ENCODE measurements at places on chromosomes 16 and 17.

GRCh38 chr16:22007509-22008214, at the start of gene MOSMO:
TSS of gene MOSMO (plus strand) at chr16:22008111. CDS start at chr16:22008302, 191 bp downstream.
- DNase-seq: peak; percentile 53

DNA sequence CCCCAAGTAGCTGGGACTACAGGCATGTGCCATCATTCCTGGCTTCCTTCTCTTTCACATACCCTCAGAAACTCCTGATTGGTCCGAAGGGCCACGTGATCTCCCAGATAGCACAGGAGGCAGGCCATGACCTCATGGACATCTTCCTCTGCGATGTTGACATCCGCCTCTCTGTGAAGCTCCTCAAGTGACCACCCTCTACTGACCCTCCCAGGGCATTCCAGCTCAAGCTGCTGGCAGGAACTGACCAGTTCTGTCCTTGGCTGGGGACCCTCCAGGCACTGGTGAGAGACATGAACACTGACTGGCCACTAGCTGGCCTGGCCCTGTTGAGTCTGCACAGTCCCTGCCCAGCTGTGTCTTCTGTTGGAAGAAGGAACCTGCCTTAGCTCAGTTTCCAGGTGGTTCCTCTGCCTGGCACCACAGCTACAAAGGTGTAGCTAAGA, 5.6 kb downstream of the ERAL1 start:
- DNase-seq: no peak

DNA sequence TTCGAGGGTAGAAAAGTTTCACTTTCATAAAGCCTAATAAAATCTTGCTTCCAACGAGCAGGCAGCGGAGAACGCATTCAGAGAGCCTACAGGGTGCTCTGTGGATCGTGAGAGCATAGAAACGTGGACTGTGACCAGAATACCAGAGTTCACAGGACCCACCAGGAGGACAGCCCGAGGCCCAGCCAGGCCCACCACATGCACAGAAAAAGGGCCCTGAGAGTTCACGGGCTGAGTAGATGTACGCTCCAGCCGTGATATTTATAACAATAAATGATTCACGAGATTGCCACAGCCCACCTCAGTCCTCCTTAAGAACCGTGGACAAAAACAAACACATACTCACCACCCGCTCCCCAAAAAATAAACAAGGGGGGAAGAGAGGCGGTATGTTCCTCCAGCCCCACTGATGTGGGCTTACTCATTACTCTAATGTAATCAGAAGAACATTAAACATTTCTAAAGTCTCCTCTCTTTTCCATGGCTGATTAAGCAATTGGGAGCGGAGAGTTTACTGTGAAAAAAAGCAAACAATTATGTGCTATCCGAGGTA, 207.2 kb downstream of the C16orf78 start:
- DNase-seq: no peak

DNA sequence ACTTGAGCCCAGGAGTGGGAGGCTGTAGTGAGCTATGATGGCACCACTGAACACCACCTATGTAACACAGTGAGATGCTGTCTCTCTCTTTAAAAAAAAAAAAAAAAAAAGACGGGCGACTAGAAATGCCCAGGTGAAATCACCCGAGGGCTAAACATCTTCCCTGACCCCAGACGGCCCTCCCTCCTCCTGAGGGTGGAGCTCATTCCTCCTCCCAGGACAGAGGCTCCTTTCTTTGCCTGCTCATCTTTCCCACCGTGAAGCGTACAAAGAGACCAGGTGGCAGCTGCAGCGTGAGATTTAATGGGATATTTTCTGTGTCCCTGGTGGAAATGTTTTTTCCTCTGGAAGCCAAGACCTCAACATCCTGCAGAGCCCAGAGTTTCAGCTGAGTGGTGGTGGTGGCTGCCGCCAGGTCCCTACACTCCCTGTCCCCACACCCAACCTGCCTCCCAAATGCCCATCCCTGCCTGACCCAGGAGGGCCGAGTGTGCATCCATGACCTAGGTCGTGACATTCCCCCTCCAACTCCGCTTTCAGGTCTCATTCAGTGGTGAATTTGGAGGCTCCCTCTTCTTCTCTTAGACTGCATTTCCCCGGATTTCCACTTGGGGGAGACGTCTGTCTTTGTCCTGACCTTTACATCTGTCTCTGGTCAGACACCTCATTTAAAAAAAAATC, 14.4 kb upstream of the GPRC5B start:
- peak; percentile 37 for DNase-seq

- DNase-seq: no peak
These were observed 27.0 kb upstream of the RASD1 start for GRCh38 chr17:17523001-17523730.

DNA sequence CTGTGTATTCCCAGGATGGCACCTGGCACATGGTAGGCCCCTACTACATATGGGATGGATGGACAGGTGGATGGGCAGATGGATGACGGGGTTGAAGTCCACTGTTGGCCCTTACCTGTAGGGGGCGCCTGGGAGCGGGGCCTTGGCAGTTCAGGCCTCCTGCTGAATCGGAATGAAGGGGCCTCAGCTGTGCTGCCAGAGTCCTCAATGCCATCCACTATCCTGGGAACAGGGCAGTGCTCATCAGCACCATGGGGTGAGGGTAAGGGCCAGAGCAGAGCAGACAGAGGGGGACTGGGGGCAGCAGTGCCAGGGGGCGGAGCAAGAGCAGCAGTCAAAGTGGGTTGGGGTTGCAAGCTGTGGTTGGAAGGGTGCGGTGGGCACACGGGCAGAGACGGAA, 8.3 kb upstream of the RAB5C start:
- DNase-seq: no peak

- DNase-seq: no peak
These were observed 9.5 kb downstream of the ZNF771 start for GRCh38 chr16:30416624-30417528.

- no peak for DNase-seq
These were observed 146.3 kb downstream of the CMIP start for GRCh38 chr16:81590714-81591544.

DNA sequence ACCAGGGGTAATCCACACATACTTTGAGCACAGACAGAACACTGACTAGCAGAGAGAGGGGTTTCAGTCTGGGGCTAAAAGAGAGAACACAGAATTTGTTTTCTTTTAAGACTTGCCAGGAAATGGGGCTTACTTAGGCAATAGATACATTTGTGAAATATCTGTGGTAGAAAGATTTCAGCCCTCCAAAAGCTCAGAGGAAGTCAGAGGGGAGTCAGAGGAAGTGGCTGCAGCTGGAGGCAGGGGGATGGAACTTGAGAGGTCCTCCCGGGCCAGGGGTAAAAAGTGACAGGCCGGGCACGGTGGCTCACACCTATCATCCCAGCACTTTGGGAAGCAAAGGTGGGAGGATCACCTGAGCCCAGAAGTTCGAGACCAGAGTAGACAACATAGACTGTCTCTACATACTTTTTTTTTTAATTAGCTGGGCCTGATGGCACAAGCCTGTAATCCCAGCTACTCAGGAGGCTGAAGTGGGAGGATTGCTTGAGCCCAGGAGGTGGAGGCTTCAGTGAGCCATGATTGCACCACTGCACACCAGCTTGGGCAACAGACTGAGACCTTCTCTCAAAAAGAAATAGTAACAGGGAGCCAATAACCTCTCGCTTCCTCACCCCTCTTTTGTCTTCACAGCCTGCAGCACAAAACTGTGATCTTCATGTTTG, 49.9 kb downstream of the NLRC5 start:
- DNase-seq: no peak

DNA sequence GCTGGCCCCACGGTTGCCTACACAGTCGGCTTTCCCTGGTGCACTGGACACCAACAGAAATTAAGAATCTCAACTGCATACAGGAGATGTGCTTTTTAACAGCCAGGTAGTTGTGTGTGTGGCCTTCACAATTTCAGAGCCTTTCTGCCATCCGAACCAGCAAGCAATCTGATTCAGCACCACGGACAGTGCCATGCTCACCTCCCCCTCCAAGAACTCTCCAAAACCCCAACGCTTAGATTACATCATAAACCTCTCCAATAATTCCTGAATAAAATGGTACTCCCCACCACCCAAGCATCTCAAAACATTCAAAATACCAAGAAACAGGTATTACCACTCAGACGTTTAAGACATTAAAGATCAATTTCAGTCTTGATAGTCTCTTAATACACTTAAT, 31.8 kb downstream of the USP7 start:
- peak; percentile 40 for DNase-seq

GRCh38 chr16:1301562-1301961, 7.9 kb upstream of the UBE2I start:
- DNase-seq: no peak

GRCh38 chr17:64074704-64075426, 54.4 kb upstream of the ICAM2 start:
- DNase-seq: no peak

- no peak for DNase-seq
These were observed 63.5 kb upstream of the PLCG2 start for GRCh38 chr16:81715358-81716196.

GRCh38 chr16:14501331-14502255, 128.5 kb downstream of the PARN start:
- no peak for DNase-seq

- DNase-seq: no peak
These were observed 1722.7 kb downstream of the TP53TG3F start for GRCh38 chr16:35182043-35182677.

GRCh38 chr17:7651665-7652387, 1.1 kb downstream of the ATP1B2 start:
- no peak for DNase-seq

DNA sequence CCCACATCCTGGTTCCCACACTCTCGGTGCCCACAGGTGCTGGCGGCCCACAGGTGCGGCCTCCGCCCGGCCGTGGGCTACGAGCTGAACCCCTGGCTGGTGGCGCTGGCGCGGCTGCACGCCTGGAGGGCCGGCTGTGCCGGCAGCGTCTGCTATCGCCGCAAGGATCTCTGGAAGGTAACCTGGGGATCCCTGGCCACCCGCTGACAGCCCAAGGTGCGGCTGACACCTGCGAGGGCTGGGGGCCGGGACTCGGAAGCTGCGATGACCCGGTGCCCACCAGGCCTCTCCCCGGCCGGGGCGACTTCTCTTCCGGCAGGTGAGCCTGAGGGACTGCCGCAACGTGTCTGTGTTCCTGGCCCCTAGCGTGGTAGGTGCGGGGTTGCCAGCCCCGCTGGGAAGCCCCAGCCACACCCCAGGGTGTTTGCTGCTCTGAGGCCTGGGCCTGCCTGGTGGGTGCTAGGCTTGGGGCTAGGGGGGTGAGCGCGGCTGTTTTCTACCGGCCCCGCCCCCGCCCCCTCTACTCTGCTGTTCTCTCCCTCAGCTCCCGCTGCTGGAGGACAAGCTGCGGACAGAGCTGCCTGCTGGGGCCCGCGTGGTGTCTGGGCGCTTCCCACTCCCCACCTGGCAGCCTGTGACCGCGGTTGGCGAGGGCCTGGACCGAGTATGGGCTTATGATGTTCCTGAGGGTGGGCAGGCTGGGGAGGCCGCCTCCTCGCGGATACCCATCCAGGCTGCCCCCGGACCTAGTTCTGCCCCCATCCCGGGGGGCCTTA, 1.0 kb downstream of the ANTKMT start:
- no peak for DNase-seq

- no peak for DNase-seq
These were observed 488 bp downstream of the C17orf113 start for GRCh38 chr17:42049834-42050392.

DNA sequence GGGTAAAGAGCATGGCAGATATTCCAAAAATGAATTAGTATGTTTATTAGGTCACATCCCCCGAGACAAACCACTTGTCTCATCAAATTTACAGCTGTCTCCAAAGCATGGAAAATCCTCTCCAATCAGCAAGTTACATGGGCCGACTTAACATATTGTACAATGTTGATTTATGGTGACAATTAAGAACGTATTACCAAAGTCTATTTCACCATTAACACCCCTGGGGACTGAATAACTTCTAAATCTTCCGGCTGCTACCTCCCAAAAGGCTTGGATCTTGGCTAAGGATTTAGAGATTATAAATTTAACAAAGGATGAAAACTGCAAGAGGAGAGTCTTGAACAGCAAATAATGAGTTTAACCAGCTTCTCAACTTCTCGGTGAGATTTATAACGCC, 311.9 kb downstream of the NPIPA8 start:
- no peak for DNase-seq

- no peak for DNase-seq
These were observed 1.5 kb downstream of the ALOXE3 start for GRCh38 chr17:8116776-8117175.

DNA sequence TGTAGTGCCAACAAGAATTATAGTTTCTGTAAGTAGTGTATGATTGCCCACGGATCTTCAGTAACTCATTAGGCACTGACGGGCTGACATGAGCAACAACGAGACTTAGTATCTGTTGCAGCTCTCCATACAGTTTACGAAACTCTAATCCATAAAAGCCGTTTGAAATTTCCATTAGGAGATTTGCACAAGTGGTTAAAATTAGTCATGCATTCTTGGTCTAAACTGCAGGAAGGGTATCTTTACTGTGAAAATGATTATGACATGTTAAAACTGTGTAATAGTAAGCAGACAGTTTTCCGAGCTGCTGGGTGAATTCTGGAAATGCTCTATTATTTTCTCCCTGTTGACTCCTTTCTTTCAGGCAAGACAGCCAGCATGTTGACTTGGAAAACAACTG, 605.0 kb downstream of the WWOX start:
- DNase-seq: no peak

DNA sequence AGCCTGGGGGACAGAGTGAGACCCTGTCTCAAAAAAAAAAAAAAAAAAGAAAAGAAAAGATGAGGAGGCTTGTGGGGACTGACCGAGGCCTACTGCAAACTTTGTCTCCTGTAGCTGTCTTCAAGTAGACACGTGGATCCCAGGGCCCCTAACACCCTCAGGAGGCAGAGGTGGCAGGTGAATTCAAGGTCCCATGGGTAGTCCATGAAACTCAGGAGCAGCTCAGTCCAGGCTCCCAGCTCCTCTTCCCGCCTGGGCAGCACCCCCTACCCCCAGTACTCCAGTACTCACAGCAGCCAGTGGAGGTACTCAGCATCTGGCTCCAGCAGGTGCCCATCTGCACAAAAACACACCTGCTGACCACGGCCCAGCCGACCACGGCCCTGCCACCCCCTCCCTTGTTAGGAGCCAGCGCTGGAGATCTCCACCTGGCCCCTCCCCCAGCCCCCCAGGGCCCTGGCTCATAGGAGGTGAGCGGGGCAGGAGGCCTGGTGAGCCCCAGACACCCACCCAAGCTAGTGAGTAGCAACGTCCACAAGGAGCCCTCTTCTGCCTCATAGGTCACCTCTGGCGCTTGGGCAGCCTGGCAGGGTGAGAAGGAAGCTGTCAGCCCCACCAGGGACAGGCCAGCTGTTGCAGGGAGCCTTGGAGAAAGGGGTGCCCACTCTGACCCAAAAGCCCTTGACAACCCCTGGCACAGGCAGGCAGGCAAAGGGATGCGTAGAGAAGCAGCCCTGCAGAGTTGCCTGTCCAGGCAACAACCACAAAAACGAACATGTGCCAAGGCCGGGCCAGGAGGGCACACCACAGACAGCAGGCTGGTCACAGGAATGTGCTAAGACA, 3.8 kb downstream of the MRPL38 start:
- no peak for DNase-seq

- no peak for DNase-seq
These were observed 89.3 kb downstream of the SMG6 start for GRCh38 chr17:2214047-2214928.

DNA sequence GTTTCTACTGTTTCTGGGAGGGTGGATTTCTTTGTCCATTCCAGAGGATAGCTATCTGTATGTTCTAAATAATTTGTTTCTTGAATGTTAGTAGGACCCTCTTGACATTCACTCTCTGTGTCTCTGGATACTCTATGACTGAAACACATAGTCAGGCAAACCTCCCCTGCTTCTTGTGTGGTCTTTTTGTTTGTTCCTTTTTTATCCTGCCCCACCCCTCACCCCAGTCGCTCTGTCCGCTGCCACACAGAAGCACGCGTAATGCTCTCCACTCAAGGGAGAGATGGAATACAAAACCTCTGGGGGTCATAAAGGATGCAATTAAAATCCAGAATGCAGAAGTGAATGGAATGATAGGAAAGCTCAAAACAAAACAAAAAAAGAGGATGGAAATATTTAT, 253.1 kb downstream of the RBFOX1 start:
- DNase-seq: no peak
